ENCODE measurements at places on chromosomes 7 and 10.

- no peak for DNase-seq
These were observed 626.3 kb upstream of the POT1 start for GRCh38 chr7:125555916-125556315.

DNA sequence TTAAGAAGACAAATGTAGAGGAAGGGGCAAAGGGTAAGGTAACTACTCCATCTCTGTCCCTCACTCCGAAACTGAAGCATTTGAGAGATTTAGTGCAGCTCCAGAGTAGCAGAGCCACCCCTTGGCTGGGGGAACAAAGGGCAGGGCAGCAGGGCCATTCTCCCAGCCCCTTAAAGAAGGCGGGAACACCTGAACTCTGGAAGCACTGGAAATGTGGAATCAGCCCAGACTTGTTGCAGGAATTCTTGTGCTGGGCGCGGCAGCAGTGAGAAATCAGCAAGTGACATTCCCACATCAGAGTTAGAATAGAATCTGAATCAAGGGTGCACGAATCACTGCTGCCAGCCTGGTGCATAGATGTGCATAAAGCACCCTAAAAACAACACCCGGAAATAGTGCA lies 34.4 kb upstream of the GRM8 start:
- no peak for DNase-seq

GRCh38 chr7:100678291-100678984 lies 4.9 kb downstream of the GNB2 start:
- DNase-seq: peak; percentile 35

- no peak for DNase-seq
These were observed 14.2 kb downstream of the IGF2BP3 start for GRCh38 chr7:23456093-23456492.

- DNase-seq: peak; percentile 34
These were observed 509 bp downstream of the AHR start for GRCh38 chr7:17298840-17299482.

DNA sequence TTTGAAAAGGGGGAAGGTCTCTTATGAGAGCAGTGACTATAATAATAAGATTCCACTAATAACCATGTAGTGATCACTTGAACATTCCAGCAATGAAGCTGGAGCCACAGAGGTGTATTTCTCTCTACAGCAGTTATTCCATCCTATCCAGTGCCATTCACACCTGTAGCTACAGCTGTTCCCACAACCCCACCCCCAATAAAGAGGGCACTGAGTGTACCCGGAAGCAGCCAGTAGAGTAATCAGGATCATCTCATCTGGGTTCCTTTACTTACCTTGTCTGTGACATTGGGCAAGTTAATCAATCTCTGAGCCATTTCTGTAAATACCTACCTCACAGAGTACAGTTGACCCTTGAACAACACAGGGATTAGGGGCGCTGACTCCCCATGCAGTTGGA lies 188.7 kb downstream of the KIAA1217 start:
- DNase-seq: no peak

GRCh38 chr10:86747796-86748581 lies 8.4 kb upstream of the BMPR1A start:
- DNase-seq: no peak

GRCh38 chr7:70257921-70258320 lies 659.6 kb downstream of the AUTS2 start:
- no peak for DNase-seq

GRCh38 chr7:133265821-133266220 lies 12.9 kb downstream of the EXOC4 start:
- DNase-seq: no peak

DNA sequence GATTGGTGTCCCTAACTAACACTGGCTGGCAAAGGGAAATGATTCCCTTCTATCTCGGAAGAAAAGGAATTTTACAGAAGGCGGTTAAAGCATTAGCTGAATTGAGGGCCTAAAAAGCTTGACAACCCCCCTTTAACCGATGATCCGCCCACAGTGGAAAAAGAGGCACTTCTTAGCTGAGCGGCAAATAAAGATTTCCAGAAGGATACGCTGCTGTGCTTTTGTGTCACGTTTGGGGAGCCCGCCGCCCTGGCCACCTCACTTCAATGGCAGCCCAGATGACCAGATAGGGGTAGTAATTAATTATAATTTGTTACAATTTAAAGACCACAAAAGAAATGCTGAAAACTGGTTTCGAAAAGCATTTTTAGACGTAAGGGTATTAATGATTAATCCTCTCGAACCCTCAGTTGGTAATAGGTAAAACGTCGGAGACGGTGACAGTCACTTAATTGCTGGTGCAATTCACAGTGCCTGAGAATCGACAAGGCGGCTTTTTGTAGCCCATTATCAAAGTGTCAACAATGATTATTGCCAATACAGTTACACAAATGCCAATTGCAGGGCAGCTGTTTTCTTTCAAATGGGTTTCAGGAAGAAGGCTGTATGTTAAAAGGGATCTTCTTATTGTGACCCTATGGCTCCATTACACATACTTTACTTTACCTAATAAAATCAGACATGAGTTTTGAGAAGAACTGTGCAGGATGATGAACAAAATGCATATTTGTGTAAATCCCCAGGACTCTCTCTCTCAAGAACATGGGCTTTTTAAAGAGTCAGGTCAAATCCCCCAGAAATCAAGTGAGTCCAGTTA lies 154.1 kb downstream of the PIP4K2A start:
- DNase-seq: no peak

- no peak for DNase-seq
These were observed 9.6 kb upstream of the PTTG1IP2 start for GRCh38 chr7:90459888-90460287.

- no peak for DNase-seq
These were observed 37.7 kb upstream of the MAP3K8 start for GRCh38 chr10:30396293-30396692.

- DNase-seq: no peak
These were observed at the start of gene PHYHIPL for GRCh38 chr10:59176241-59177030. PHYHIPL (plus strand) TSS chr10:59176643; CDS start chr10:59176854, 211 bp downstream.

GRCh38 chr7:13989126-13989948 lies at the start of gene ETV1:
ETV1 (minus strand) TSS chr7:13989666; CDS start chr7:13989052, 614 bp downstream.
- DNase-seq: no peak

DNA sequence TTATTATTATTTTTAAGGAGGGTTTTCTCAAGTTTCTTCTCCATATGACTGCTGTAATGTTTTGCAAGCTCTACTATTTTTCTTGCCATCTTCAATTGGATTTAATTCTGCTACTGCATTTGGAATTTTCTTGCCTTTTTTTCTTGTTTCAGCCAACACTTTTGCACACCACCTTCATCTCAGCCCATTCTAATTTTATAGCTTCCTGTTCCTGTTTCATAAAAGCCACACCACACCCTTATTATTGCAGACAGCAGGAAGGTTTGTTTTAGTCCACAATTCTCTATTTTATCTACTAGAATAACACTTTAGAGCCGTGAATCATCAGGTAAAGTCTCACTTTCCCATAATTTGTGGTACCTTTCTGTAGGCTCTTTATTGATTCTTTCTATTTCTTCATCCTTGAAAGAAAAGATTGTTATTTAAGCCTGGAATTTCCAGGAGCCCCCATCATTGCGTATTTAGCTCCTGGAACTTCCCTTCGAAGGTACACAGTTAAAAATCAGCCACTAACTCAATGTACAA lies 209.3 kb upstream of the TBX20 start:
- no peak for DNase-seq

DNA sequence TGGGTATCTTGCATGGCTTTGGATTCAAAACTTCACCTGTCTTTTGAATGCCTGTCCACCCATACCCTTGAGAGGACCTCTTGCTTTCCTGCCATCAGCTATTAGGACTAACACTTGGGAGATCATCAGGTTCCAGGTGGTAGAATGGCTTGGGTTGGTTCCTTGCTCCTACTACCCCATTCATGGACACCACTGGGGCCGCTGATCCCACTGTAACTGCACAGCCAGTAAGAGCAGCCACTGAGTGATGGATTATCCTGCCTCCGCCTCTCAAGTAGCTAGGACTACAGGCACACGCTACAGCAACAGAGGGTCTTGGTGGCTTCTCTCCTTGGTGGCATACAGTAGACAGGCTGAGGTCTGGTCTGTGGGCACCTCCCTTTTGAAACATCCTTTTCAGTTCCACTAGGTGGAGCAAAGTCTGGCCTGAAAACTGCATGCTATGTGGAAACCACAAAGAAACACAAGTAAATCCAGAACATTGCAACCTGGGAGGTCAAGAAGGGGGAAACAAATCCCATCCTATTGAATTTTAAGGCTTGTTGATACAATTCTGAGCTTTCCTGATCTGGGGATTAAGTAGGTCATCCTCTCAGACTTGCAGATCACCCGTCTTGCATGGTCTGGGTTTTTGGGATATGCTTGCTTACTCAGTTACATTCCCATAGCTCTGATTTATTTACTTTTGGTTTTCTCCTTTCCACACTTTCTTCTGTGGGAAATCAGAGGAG lies 9.4 kb downstream of the WBP1L start:
- DNase-seq: peak; percentile 60

- no peak for DNase-seq
These were observed 67.0 kb upstream of the C7orf33 start for GRCh38 chr7:148523550-148523949.

DNA sequence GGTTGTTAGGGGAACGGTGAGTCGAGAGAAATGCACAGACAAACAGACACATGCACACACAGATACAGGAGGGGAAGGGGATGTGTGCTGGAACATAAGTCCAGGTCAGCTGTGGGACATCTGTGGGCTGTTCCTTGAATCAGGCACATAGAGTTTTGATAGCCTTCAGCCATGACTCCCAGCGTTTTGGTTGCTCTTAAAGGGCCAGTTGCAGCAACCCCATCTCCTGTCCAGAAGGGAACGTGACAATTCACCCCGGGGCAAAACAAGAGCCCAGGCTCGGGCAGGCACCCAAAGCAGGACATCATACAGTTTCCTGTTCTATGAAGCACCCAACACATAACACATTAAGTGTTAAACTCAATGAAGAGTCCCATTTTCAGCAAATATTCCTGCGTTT lies 9.6 kb downstream of the INSYN2A start:
- DNase-seq: no peak

DNA sequence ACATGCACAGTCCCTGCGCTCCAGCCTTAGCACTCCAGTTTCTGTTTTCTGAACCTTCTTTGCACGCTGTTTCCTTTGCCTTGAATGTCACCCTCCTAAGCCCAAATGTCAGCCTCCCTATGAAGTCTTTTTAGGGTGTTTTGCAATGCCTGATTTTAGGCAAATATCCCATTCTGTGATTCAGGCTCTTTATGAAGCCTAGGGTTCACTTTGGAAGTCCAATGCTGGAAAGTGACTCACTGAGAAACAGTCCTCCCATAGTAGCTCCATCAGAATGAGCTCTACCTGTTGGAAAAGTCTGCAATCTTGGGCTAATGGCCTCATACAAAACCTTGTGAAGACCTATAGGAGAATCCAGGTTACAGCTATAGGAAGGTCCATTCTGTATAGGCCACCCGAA lies 5.3 kb downstream of the LAMB4 start:
- DNase-seq: no peak

- DNase-seq: no peak
These were observed 185.1 kb upstream of the AGK start for GRCh38 chr7:141366091-141366621.

DNA sequence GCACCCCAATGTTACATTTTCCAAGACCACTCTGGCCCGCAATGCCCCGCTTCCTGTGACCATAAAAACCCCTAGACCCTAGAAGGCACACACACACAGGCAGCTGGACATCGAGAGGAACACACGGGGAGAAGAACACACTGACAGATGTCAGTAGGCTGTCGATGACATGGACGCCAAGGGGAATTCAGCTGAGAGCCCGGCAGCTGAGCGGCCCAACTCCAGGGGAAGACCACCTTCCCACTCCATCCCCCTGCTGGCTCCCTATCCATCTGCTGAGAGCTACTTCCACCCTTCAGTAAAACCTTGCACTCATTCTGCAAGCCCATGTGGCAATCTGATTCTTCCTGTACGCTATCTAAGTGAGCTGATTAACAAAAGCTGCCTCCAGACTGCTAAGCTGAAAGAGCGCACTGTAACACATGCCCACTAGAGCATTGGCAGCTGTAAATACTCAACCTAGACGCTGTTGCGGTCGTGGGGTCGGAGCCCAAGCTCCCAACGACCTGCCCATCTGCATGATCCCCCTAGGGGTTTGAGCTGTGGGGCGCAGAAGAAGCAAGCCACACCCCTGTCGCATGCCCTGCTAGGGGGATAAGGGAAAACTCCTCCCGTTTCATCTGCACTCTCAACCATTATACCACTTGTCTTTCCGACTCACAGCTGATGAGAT lies 843.6 kb upstream of the POT1 start:
- DNase-seq: no peak

- DNase-seq: peak; percentile 93
These were observed 9.7 kb upstream of the ZFAND2A start for GRCh38 chr7:1169409-1170368.

DNA sequence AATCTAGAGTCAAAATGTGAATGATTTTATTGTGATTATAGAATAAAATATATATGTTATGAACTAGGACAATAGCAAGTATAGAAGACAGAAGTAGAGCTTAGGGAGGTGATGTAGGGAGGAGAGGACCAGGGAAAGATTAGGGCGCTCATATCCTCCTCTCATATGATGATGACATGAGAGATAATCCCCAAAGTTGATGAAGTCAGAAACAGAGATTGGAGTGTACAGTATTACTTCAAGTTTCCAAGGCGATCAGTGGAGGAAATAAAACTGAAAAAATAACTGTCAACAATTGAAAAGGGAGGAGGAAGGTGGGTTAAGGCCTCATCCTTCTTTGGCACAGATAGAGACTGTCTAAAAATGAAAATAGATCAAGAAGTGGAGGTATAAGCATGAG lies 14.9 kb downstream of the MACROH2A2 start:
- DNase-seq: no peak

All from CD8-positive, alpha-beta T cell (primary cell).